NCI-H1092 (cell line): ENCODE measurements at places on chromosomes 4 and X.

GRCh38 chr4:122047456-122048425 lies 95.9 kb upstream of the TRPC3 start:
- no peak for DNase-seq

DNA sequence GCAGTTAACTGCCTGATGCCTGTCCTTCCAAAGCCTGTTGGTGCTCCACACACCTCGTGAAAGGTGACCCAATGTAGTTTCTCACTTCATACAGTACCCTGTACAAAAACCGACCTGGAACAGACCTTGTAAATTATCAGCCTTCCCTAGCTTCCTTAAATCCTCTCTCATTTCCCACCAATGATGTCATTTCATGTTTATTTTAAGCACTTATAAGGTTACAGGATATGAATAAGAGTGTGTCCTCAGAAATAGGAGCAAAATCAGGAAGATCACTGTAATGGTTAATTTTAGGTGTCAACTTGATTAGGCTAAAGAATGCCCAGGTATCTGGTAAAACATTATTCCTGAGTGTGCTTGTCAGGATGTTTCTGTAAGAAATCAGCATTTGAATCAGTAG lies 44.7 kb downstream of the TMEM150C start:
- DNase-seq = no peak

- DNase-seq = no peak
Measured at GRCh38 chr4:180377741-180378140, 1865.5 kb upstream of the TENM3 start.

DNA sequence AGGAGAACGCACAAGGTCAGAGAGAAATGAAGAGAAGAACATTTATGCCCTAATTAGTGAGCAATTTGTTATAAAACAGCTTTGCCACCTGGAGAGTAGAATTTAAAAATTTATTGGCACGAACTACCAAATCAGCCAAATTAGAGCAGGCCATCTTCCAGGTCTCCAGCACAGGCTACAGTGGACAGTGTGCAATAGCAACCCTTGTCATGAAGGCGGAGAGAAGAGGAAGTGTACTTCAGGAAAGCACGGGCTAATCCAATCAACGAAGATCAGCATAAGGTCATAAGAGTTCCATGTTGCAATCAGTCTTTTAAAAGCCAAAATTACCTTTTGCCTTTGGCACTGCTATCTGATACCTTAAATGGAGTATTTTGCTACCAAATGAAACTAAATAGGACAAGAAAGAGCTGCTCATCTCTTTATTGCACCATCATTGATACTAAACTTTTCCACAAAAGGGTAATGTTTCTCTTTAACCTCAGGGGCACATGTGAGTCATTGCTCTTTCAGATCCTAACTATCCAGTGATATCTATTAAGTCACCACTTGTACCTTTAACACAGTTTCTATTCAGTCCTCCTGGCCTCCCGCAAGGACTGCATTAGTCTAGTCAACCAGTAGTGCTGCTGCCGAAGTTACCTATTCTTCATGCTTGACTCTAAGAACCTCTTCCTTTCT lies 19.9 kb downstream of the ANK2 start:
- DNase-seq = no peak

GRCh38 chr4:77349796-77350195 lies 192.8 kb downstream of the CCNG2 start:
- DNase-seq = no peak
